ENCODE measurements at places on chromosomes 3 and 15.

DNA sequence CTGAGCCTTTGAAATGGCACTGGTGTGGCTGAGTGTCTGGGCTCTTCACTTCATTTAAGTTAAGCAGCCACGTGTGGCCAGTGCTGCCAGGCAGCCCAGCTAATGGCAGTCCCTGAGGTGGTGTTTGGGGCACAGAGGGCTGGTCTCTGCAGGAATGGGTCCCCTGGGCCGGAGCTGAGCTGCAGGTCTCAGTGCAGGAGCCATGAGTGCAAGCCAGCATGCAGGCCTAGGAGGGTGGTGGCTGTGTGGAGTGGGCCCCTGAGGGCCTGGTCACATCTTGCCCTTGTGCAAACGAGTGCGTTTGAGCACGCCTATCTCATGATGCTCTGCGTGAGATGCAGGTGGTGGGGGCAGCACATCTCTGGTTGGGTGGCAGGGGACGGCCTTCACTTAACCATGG lies 48.9 kb downstream of the PLXNA1 start:
- H3K4me1 ChIP-seq, result no peaks in the 10 kb centered on the region
- no peak overlapping the region for H3K27ac ChIP-seq
- no peak overlapping the region for H3K4me3 ChIP-seq
- no peak for DNase-seq
- H3K36me3 ChIP-seq, result peaks cover 39% of the 10 kb centered on the region

GRCh38 chr3:69422751-69423150 lies 36.9 kb upstream of the FRMD4B start:
- no peak overlapping the region for H3K4me3 ChIP-seq
- no peaks in the 10 kb centered on the region for H3K27me3 ChIP-seq
- no peak overlapping the region for H3K27ac ChIP-seq
- peaks cover 14% of the 10 kb centered on the region for H3K4me1 ChIP-seq
- DNase-seq, result no peak

DNA sequence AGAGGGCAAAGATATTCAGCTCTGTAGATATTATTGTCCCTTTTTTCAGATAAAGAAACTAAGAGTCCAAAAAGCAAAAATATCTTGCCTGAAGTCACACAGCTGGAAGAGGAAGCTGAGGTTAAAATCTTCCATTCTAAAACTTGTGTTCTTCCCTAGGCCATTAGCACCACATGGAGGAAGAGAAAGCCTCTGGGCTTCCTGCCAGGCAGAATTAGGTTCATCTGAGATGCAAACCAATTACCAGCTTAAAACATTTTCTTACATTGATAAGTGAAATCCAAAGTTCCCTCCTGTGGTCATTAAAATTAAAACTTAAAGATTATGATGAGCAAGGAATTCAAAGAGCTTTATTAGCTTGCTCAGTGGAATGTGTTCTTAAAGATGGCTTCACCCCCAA lies 235.3 kb upstream of the SETMAR start:
- DNase-seq, result no peak
- H3K27ac ChIP-seq, result no peak overlapping the region
- H3K36me3 ChIP-seq, result no peaks in the 10 kb centered on the region
- no peaks in the 10 kb centered on the region for H3K4me1 ChIP-seq
- no peak overlapping the region for H3K4me3 ChIP-seq

- DNase-seq, result no peak
- H3K4me3 ChIP-seq, result no peak overlapping the region
- H3K36me3 ChIP-seq, result peaks cover 4% of the 10 kb centered on the region
These were observed 63.5 kb downstream of the KAT2B start for GRCh38 chr3:20103731-20104130.

DNA sequence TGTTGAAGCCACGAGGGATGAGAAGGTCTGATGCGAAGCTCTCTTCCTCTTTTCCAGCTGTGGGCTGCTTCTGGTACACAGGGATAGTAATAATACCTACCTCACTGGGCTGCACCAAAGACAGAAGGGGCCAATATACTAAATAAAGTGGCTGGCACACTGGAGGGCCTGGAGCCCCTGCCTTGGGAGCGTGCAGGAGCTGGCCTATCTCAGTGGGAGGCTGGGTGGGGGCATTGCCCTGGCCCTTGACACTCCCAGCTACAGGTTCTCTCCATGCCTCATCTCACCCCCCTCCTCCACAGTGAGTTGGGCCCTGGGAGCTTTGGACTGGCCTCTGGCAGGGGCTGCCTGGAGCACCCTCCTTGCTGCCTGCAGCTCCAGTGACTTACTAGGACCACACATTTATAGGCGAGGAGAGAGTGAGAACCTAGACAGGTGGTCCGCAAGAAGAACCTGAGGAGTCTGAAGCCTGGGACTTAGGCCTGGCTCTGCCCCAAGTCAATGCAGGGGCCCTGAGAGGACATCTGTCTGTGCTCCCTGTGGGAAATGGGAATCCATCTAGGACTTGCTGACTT lies 1.6 kb downstream of the NOX5 start:
- DNase-seq, result no peak
- no peak overlapping the region for H3K27ac ChIP-seq
- H3K4me1 ChIP-seq, result no peaks in the 10 kb centered on the region
- H3K36me3 ChIP-seq, result no peaks in the 10 kb centered on the region

DNA sequence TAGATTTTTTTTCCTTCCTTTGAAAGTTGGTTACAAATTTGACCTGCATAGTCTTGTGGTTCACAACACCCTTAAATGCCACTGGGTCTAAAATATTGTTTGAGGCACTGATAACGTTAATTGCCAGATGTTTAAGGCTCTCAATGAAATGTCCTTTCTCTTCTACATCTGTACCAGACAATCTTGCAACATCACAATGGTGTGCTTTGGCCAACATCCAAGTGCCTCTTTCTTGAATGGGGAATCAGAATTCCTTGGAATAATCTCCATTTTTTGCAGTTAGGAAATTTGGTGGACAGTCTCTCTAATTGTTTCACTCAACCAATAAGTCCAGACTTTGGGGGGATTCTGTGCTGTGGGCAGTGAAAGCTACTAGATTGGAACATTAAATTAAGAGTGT lies 26.0 kb upstream of the PEX5L start:
- no peaks in the 10 kb centered on the region for H3K36me3 ChIP-seq
- no peaks in the 10 kb centered on the region for H3K27me3 ChIP-seq
- DNase-seq, result no peak
- no peak overlapping the region for H3K27ac ChIP-seq

GRCh38 chr3:157572559-157573270 lies 69.5 kb upstream of the VEPH1 start:
- no peaks in the 10 kb centered on the region for H3K36me3 ChIP-seq
- no peak overlapping the region for H3K4me3 ChIP-seq
- DNase-seq, result no peak

DNA sequence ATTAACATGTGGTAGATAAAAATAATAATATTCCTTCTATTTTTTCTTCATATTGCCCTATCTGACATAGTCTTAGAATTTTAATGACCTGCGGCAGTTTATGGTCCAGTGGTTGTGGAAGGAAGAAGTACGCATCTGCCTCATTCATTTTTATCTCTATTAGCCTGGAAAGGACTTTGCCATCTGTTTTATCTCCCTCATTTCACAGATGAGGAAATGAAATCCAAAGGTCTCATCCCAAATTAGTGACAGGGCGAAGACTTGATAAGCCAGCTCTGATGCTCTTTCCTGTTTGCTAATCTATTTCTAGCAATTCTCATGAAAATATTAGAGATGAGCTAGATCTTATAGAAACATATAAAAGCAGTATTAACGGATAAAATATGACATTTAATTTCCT lies 113.3 kb downstream of the KLHL25 start:
- H3K4me3 ChIP-seq, result no peak overlapping the region
- peaks cover 93% of the 10 kb centered on the region for H3K36me3 ChIP-seq
- no peaks in the 10 kb centered on the region for H3K4me1 ChIP-seq
- peak overlapping the region; percentile 7 for H3K27ac ChIP-seq

DNA sequence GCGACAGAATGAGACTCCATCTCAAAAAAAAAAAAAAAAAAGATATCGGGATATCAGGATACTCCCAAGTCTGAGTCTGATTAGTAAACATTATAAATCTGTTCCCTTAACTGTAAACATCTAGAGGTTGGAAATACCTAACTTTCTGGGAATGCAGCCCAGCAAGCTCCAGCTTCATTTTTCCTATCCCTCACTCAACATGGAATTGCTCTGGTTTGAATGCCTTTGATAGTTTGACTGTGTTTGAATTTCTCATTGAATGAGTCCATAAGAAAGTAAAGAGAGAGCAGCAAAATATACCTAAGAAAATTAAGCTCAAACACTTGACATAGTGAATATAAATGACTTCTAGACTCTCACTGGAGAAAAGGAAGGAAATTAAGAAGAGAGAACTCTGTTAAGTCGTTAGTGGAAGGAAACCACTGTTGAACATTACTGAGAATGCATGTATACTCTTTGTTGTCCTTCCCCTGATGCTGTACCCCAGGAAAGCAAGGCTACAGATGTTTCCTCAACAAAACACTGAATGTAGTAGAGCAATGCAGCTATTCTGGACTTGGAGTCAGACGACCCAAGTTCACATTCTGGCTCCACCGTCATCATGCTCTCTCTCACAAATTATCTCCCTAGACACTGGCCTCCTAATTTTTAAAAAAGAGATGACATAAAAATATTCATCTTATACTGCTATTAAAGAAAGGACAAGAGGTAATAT lies 62.4 kb downstream of the CD200 start:
- H3K36me3 ChIP-seq, result no peaks in the 10 kb centered on the region
- no peak overlapping the region for H3K4me3 ChIP-seq
- no peak for DNase-seq
- no peaks in the 10 kb centered on the region for H3K4me1 ChIP-seq
- H3K27ac ChIP-seq, result no peak overlapping the region

- H3K4me3 ChIP-seq, result no peak overlapping the region
- H3K4me1 ChIP-seq, result peaks cover 76% of the 10 kb centered on the region
- no peaks in the 10 kb centered on the region for H3K27me3 ChIP-seq
- peak overlapping the region; percentile 91 for H3K27ac ChIP-seq
These were observed 5.0 kb downstream of the VGLL4 start for GRCh38 chr3:11638495-11639358.

GRCh38 chr3:195249858-195250464 lies 21.0 kb downstream of the XXYLT1 start:
- H3K36me3 ChIP-seq, result no peaks in the 10 kb centered on the region
- peaks cover 7% of the 10 kb centered on the region for H3K4me1 ChIP-seq
- no peak overlapping the region for H3K4me3 ChIP-seq
- no peaks in the 10 kb centered on the region for H3K27me3 ChIP-seq
- no peak overlapping the region for H3K27ac ChIP-seq

DNA sequence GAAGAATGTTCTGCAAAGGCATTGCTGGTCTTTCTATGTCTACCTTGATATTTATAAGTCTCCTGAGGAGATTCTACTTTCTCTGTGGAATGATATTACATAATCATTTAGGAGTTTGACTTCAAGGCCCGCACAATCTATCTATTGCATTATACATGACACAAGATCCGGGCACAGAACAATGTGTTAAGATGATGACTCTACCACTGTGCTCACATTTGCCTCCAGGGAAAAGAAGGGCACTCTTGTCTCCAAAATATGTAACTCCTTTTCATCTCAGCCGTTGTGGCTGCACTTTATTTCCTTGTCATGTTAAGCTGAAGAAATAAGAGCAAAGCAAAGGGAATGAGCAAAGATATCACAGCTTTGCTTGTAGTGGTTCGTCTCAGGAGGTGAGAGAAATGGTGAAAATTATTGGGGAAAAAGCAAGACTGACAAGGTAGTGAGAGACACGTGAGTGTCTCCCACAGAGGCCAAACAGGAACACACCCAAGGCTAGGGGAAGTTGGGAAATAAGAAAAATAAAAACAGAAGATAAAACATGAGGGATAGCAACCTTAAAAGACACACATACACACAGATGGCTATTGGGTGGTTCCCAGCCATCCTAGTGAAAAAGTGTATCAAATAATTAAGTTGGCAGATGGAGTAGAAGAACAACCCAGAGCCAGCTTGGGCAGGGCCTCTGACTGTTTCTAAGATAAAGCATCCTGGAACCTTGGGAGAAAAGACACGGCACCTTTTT lies 184.3 kb downstream of the P3H2 start:
- no peaks in the 10 kb centered on the region for H3K36me3 ChIP-seq
- H3K4me1 ChIP-seq, result no peaks in the 10 kb centered on the region

DNA sequence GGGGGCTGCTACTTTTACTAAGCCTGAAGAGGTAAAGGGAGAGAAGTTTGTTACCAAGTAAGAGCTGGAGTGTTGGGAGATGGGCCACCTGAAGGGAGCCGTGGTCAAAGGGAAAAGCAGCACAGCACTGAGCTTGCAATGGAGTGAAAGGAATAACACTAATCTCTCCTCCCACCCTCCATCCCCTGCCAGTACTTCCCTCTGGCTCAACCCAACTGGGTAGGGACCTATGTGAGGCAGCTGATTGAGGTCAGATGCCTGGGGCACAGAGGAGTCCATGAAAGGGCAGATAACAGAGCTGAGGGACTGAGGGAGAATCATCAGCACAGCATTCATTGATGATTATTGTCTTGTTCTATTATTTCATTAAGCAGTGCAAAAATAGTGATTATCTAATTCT lies 212.4 kb upstream of the TBC1D5 start:
- H3K4me1 ChIP-seq, result no peaks in the 10 kb centered on the region
- H3K27me3 ChIP-seq, result no peaks in the 10 kb centered on the region
- no peak overlapping the region for H3K4me3 ChIP-seq
- no peaks in the 10 kb centered on the region for H3K36me3 ChIP-seq
- no peak overlapping the region for H3K27ac ChIP-seq

DNA sequence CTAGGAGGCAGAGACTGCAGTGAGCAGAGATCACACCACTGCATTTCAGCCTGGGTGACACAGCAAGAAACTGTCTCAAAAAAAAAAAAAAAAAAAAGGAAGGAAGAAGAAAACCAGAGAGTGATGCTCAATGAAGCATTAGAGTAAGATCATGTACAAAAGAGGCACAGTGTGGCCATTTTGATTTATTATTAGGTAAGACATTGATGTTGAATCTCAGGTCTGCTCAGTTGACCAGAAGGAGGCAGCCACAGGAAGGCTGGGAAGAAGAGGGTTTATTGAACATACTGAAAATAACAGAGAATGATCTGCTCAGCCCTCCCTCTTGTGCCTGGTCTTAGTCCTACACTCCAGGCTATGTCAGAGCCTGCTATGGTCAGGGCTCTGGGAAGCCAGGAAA lies 15.6 kb downstream of the LRRK1 start:
- H3K4me3 ChIP-seq, result no peak overlapping the region
- H3K27me3 ChIP-seq, result no peaks in the 10 kb centered on the region
- DNase-seq, result no peak
- no peaks in the 10 kb centered on the region for H3K36me3 ChIP-seq

DNA sequence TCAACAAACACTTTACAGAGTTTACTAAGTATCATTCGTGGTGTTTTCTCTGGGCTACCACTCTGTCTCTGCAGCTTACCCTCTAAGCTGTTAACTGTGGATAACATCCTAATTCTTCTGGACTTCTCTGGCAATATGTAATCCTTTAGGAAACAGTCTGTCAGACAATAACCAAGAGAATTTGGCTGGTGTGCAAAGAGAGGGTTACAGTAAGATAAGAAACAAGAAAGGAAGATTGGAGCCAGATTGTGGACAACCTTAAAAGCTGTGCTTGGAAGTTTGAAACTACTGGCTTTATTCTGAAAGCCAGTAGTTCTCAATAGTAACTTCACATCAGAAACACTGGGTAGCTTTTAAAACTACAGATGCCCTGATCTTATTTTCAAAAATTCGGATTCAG lies 778 bp downstream of the ARL6 start:
- H3K27ac ChIP-seq, result no peak overlapping the region
- H3K36me3 ChIP-seq, result no peaks in the 10 kb centered on the region
- no peaks in the 10 kb centered on the region for H3K4me1 ChIP-seq
- DNase-seq, result no peak

Data from right atrium auricular region (tissue), 2 donors.